ENCODE measurements at places on chromosomes 4 and X. TPM values are rescaled to one million over a fixed set of nuclear protein-coding genes. Genes with fewer than 3 reads are reported as not detected.

DNA sequence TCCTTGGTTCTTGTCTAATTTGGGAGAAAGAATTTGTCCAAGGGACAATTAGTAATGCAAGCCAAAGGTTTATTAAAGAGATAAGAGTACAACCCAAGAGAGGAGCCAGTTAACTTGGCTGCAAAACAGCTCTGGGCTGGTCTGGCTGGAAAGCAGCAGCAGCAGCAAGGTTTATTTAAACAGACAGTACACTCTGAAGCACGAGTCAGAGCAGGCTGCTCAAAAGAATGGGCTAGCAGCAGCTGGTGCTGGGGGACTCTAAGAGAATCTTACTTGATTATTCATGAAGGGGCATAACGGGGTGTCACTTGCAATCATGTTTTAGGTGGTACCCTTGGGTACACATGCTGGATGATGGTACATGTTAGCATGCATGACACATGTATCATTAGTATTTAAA, 17.1 kb upstream of the CT47C1 start:
- DNase-seq: no peak

DNA sequence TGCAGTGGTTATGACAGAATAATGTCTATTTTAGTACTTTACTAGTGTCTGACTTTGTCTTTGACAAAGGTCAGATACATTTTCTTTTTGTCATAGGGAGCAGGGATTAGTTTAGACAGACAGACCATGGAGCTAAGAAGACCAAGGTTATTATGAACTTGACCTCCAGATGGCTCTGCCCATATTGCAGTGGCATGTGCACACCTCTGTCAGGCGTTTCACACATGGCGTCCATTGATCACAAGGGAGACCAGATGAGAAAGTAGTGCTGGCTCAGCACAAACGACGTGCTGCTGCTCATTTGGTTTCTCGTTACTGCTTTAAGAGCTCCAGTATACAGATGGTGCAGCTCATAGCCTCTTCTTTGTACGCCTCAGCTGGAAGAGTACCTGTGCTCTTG, 56.3 kb upstream of the HPSE start:
- DNase-seq: no peak

GRCh38 chrX:119759248-119759766, 919 bp downstream of the SOWAHD start:
- no peak for DNase-seq

GRCh38 chr4:63620271-63620670, 789.0 kb downstream of the TECRL start:
- no peak for DNase-seq

Gene VBP1
- 75.0 TPM for polyA plus RNA-seq

GRCh38 chrX:426881-427280, 40.2 kb upstream of the PPP2R3B start:
- no peak for DNase-seq

DNA sequence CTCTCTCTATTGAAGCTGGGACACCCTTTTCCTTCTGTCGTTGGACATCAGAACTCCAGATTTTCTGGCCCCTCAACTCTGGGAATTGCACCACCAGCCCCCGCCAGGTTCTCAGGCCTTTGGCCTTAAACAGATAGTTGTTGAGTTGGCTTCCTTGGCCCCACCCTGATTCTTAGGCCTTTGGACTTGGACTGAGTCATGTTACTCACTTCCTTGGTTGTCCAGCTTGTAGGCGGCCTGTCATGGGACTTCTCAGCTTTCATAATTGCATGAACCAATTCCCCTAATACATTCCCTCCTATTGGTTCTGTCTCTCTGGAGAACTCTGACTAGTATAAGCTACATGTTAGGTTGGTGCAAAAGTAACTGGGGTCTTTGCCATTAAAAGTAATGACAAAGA, 195.7 kb downstream of the GPAT3 start:
- DNase-seq: no peak

GRCh38 chrX:119208401-119209057, 27.6 kb upstream of the PGRMC1 start:
- DNase-seq: no peak

GRCh38 chr4:26139310-26139924, 181.4 kb upstream of the RBPJ start:
- no peak for DNase-seq

DNA sequence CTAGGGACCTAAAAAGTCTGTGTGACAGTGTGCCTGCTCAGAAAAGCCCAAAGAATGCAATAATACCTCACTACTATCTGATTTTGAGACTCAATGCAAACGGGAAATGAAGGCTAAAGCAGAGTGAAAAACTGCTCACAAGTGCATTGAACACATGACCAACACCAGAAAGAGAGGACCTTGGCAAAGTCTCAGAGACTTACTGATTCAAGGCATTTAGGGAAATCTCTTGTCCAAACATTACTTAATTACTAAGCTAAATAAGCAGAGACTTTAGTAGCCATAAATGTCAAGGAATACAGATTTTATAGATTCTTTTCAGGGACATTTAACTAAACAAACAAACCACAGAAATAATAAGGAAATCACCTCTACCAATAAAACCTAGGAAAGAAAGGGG, 916.0 kb downstream of the FSTL5 start:
- DNase-seq: no peak

Gene UGT2B15
- not detected for polyA plus RNA-seq

- DNase-seq: no peak
Measured at GRCh38 chr4:175369087-175369486, 443.0 kb downstream of the GPM6A start.

DNA sequence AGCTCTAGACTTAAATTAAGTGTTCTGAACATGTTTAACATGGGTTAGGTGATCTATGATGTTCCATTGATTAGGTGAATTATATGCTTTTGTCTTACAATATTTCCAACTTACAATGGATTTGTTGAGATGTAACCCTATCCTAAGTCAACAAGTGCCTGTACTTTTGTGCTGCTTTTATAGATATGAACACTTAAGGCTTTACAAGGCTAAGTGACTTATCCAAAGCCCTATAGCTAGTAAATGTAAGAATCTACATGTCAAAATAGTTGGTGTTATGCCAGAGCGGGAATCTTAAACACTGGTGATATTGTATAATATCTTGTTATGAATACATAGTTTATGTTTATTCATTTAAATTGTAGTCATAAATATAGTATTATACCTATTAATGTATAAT, 1629.1 kb upstream of the IGFBP7 start:
- DNase-seq: no peak

DNA sequence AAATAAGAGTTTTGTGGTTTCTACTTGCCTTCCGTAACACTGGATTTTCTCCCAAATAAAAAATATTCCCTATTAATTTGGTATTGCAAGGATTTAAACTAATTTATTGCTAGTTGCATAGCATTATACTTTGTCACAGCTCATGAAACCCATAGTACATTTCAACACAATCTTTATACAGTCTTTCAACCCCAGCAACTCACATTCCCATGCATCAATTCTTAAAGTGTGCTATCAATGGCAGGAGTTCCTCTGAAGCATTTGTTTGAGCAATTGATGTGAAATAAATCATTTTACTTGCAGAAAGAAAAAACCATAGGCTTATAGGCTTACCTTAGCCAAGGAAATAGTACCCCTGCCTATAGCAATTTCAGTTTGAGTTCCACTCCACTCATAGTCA, 251.9 kb downstream of the PAPSS1 start:
- no peak for DNase-seq

DNA sequence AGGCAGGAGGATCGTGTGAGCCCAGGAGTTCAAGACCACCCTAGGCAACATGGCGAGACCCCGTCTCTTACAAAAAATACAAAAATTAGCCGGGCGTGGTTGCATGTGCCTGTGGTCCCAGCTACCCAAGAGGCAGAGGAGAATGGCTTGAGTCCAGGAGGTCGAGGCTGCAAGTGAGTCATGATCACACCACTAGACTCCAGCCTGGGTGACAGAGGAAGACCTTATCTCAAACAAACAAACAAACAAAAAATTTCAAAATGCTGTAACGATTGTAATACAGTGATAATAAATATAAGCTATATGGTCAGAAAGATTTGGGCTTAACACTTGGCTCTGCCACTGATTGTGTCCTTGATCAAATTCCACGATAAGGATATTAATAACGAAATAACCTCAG, 24.2 kb downstream of the SLC25A4 start:
- DNase-seq: no peak

- no peak for DNase-seq
Measured at GRCh38 chrX:141668371-141668770, 30.2 kb downstream of the SPANXD start.

GRCh38 chrX:31316340-31316991, 244.6 kb upstream of the FTHL17 start:
- DNase-seq: no peak

Gene GALNT7
- polyA plus RNA-seq: 33.3 TPM

Gene IL2RG
- polyA plus RNA-seq: 30.7 TPM

DNA sequence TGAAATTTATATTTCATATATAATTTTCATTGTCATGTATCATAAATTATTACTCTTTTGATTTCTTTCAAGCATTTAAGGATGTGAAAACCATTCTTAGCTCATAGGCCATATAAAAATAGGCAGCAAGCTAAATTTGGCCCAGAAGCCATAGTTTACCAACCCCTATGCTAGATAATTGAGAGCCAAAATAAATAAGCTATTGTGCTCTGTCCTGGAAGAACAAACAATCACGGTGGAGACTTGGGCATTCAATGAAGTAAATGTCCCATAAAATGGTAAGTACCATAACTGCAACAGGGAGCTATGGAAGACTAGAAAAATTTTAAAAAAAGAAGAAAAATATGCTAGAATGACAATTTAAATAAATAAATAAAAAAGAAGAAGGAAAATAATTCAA, 60.9 kb upstream of the PACRGL start:
- DNase-seq: no peak
